ENCODE measurements at places on chromosomes 4 and X. TPM values are rescaled to one million over a fixed set of nuclear protein-coding genes. Genes with fewer than 3 reads are reported as not detected.
A peak's percentile ranks its signal among the peaks of the same experiment; 100 is the strongest.

Gene SSX1
- not detected for total RNA-seq

GRCh38 chrX:53599781-53600396 lies 86.6 kb downstream of the HUWE1 start:
- no peak for DNase-seq

Gene SYNPO2
- total RNA-seq: 0.95 TPM

Gene RPL39
- 7,124 TPM for total RNA-seq

Gene ARX
- not detected for total RNA-seq

Gene NLGN4X
- 5.6 TPM for total RNA-seq

DNA sequence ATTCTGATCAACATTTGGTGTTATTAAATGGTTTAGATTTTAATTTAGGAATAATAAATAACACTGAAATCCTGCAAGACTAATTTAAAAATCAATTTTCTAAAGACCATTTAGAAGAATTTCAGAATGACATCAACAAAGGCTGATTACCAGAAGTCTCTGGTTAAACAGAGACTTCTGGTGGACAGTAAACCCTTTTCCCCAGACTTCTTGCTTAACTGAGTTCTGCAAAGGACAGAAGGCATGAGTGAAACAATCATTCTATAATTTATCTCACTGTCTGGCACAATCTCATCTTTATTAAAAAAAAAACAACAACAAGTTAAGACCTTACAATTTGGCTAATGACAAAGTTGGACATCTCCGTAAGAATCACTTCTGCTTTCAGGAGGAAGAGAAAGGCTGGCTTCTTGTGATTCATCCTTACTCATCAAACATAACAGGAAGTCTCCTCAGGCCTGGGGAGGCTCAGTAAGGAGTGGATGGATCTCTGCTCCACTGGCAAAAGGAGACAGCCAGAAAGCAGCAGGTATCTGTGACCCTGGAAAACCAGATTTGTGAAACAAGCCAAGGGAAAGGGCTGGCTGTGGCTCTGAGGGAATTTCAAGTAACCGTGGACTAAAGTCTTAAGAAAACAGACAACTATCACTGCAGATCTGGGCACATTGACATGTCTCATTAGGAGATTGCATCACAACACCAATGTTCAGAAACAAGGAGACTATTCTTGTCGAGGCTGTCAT lies 908 bp upstream of the TLR6 start:
- DNase-seq: peak; percentile 85

GRCh38 chr4:92843784-92844183 lies 540.0 kb downstream of the GRID2 start:
- no peak for DNase-seq

Gene RAB33A
- total RNA-seq: not detected

- no peak for DNase-seq
These were observed 195.0 kb upstream of the S100G start for GRCh38 chrX:16454926-16455325.

GRCh38 chr4:148737061-148737770 lies 295.0 kb upstream of the NR3C2 start:
- no peak for DNase-seq

Gene TMEM47
- total RNA-seq: 28.3 TPM

DNA sequence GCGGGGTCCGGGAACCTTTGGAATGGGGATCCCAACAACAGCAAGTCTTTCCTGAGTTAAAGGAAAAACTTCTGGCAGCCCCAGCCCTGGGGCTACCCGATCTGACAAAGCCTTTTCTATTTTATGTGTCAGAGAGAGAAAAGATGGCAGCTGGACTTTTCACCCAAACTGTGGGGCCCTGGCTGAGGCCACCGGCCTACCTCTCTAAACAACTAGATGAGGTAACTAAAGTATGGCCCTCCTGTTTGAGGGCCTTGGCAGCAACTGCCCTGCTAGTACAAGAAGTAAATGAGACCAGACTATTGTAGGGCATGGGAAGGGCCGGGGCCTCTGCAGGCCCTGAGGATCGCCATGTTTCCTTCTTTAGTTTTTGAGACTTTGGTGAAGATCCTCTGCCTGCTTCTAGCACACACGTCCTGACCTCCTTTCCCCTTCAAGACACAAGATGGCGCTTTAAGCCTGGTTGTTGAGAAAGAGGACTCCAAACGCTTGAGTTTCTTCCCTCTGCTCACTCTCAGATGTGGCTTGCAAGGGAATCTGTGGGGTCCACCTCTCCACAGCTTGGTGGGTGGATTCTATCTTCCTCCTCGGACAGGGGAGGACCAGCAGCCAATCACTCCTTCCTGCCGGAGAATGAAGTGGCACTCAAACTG lies 18.5 kb upstream of the DRD5 start:
- DNase-seq: peak; percentile 55

Gene PRDM8
- 0.12 TPM for total RNA-seq

GRCh38 chrX:107768051-107768450 lies 7.5 kb downstream of the TSC22D3 start:
- no peak for DNase-seq

Gene NPNT
- 0.23 TPM for total RNA-seq

DNA sequence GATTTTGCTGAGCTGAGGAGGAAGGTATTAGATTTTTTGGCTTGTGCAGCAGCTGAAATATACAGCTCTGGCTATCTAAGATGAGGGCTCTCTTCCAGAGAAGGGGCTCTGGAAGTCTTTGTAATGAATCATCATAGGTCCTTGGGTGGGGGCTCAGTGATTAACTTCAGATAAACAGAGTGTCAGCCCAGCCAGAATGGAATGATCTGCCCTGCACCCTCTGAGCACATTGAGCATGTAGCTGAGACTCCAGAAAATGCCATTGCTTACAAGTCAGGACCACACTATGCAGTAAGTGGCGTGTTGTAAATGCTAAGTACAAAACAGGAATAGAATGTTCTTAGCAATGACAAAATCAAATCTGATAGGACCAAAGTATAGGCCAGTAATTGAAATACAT lies 836.0 kb downstream of the PDHA2 start:
- DNase-seq: peak; percentile 5

- DNase-seq: no peak
These were observed 16.7 kb downstream of the GAB3 start for GRCh38 chrX:154734061-154734781.

DNA sequence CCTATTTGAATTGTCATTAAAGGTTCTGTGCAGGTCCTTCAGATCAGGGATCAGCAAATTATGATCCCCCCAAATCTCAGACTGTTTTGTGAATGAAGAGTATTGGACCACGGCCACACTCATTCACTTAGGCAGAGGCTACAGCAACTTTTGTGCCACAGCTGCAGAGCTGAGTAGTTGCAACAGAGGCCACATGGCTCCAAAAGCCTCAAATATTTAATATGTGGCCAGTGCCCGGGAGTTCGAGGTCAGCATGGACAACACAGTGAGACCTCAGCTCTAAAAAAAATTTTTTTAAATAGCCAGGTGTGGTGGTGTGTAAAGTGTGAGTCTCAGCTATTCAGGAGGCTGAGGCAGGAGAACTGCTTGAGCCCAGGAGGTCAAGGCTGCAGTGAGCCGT lies 100.7 kb downstream of the NSUN7 start:
- DNase-seq: no peak

- peak; percentile 72 for DNase-seq
These were observed 103.4 kb upstream of the TEX13A start for GRCh38 chrX:105323928-105324327.

DNA sequence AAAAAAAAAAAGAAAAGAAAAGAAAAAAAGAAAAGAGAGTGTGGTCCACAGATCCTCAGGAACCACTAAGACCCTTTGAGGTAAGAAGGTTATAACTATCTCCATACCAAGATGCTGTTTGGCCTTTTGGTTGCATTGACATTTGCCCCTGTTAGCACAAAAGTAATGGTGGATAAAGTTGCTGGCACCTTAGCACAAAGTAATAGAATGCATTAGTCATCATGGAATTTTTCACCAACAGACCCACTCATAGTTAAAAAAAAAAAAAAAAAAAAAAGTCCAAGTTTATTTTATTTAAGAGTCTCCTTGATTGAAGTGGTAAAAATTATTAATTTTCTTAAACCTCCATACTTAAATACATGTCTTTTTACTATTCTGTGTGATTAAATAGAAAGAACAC lies 78.4 kb upstream of the RBPJ start:
- DNase-seq: no peak

Gene HAND2
- 1.2 TPM for total RNA-seq

GRCh38 chrX:39058724-39059123 lies 257.5 kb downstream of the MID1IP1 start:
- DNase-seq: no peak

Gene COX7B
- total RNA-seq: 763 TPM

Gene RS1
- total RNA-seq: not detected

Gene PTPN13
- 45.6 TPM for total RNA-seq

Gene SLC10A6
- 0.27 TPM for total RNA-seq

- peak; percentile 68 for DNase-seq
These were observed 52.9 kb downstream of the SUPT20HL2 start for GRCh38 chrX:24260842-24261550.

DNA sequence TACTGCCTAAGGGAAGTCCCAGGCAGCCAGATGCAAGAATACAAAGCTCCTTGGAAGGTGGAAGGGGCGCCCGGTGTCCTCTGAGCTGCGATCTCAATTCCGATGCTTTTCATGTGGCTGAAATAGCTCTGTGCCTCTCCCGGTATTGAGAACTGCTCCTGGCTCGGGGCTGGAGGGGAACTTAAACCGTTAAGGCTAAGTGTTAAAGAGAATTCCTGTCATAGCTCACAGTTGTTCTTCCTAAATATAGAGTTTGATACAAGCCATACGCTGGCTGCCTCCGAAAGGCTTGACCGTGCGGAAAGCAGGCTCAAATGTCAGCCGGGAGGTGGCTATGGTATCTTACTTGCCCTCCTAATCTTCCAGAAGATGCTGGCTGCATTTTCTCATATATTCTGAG lies at the start of gene SMPX:
Gene SMPX, minus strand, starts transcription at position 157 of the 400 bp plus-strand sequence. CDS start 3,826 bp downstream, outside the sequence.
- no peak for DNase-seq

DNA sequence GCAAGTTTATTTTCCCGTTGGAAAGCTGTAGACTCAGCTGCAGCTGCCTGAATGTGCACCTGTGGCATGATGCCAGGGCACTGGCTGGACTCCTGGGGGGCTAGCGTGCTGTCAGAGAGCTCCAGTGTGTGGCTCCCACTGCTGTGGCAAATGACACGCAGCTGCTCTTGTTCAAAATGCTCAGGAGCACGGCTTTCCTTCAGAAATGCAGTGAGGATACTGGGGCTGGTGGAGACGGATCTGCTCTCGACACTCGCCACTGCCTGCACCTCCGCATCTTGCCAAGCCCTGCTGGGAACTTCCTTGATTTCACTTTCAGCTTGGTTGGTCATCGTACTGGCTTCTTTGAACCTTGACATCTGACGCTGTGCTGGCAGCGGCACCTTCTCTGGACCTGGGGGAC lies 58.7 kb downstream of the GPRIN3 start:
- no peak for DNase-seq

Gene IQCM
- total RNA-seq: not detected

GRCh38 chrX:47583240-47583861 lies 1.1 kb downstream of the TIMP1 start:
- no peak for DNase-seq

DNA sequence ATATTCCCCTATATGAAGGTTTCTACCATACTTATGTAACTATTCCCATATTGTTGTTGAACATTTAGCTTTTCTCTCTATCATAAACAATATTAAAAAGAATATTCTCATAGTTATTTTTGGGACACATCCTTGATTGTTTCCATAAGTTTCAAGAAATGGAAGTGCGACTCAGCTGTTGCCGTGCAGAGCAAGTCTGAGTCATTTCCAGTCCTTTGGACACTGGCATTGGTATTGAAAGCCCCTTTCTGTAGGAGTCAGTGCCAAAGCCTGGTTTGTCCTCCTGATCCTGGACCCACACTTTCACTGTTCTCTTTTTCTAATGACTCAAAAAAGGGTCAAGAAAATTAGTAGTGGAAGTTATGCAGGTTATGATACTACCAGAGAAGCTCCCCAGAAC lies 108.3 kb upstream of the DIAPH2 start:
- no peak for DNase-seq
